ENCODE measurements at places on chromosomes 1 and 21.

DNA sequence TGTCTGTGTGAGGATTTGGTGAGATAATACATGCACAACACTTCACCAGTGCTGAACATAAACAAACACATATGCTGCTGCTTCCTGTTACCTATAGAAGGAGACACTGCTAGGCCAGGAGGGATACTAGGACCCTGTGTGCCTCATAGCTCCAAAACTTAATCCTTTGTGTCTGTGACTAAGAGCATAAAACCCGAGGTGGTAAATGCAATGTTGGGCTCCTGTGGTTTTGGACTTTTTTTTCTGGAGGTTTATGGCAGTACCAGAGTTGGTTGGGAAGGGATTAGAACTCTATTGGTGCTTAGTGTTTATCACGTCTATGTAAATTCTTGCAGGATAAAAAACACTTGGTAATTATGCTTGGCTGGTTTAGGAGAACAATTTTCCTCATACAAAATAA lies 122.9 kb downstream of the NUF2 start:
- no peak for DNase-seq

GRCh38 chr1:41752514-41753170 lies 166.1 kb downstream of the HIVEP3 start:
- DNase-seq, result peak; percentile 44

DNA sequence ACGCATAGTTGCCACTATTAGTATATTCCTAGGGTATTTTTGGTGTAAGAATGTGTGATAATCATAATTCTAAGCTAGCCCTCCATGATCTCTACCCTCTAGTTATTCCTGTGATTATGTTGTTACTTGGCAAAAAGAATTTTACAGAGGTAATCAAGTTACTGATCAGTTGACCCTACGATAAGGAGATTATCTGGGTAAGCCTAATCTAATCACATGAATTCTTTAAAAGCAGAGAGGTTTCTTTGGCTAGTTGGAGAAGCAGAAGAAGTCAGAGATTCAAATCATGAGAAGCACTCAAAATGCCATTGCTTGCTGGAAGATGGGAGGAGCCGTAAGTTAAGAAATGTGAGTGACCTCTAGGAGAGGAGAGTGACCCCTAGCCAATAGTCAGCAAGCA lies 72.7 kb downstream of the RPE65 start:
- DNase-seq, result no peak

- no peak for DNase-seq
Measured at GRCh38 chr1:175267716-175268416, 75.3 kb upstream of the KIAA0040 start.

DNA sequence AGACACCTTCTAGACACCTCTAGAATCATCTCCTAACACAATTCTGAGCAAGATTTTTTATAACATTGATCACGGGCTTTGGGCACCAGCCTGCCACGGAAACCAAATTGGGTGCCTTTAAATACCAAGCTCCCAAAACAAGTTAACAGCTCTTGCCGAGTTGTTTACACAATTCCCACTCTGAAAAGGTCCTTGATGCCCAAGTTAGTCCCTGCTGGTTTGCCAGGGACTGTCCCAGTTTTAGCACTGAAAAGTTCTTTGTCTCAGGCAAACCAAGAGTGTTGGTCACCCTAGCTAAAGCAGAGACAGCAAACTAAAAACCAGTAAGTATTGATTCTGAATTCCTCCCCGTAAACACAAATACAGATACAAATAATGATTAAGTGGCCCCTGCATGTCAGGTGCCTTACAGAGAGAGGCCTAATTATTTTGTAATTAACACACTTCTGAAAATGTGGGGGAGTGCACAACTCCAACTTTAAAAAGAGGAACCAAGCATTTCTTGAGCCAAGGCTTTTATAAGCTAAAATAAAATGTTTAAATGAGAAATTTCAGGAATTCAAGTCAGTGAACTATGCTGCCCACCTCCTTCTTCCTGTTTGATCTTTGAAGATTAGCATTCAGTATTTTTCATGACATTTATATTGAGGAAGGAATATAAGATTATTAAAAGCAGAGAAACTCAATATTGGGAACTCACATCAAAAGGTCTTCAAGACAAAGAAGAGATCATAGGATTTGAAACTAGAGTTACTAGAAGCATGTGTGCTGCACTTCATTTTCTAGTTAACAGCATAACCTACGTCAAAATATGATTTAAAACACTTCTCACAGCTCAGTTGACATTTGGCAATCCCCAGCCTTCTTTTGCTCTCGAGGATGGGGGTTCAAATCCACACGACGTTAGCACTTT lies 9.0 kb upstream of the UBE2U start:
- DNase-seq, result no peak

DNA sequence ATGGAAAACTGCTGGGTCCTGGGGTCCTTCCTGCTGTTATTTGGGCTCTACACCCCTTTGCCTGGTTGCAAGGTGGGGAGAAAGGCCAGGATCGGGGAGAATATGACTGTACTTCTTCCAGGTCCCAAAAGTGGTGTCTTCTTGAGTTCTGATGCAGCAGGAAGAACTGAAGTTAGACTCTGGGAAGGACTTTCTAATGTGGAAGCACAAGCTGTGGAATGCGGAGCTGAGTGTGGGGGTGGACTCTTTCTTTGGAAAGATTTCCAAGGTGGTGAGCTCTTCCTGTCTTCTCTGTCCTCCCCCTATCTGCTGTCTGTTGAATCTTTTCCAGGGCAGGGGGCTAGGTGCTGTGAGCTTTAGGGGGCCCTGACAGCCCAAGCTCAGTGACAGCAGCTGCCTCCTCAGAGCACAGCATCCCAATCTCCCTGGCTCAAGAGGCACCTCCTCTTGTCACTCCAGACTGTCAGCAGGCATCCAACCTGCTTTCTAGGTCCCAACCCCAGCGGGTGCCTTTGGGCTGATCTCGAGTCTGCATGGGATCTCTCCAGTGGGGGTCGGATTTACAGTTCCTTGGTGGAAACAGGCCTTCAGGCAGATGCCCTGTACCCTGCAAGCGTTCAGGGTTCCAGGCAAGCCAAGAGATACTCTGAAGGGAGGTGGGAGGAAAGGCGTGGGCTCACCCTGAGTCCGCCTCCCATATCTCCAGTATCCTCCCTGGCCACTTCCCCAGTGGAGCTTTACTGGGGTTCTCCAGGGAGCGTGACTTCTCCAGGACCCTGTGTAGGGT lies 23.2 kb downstream of the ADORA1 start:
- no peak for DNase-seq

GRCh38 chr1:198936371-198937083 lies 297.7 kb downstream of the PTPRC start:
- no peak for DNase-seq

GRCh38 chr1:226776066-226776465 lies 37.0 kb upstream of the ITPKB start:
- no peak for DNase-seq

GRCh38 chr1:153465811-153466636 lies 5.6 kb upstream of the S100A7 start:
- peak; percentile 76 for DNase-seq

DNA sequence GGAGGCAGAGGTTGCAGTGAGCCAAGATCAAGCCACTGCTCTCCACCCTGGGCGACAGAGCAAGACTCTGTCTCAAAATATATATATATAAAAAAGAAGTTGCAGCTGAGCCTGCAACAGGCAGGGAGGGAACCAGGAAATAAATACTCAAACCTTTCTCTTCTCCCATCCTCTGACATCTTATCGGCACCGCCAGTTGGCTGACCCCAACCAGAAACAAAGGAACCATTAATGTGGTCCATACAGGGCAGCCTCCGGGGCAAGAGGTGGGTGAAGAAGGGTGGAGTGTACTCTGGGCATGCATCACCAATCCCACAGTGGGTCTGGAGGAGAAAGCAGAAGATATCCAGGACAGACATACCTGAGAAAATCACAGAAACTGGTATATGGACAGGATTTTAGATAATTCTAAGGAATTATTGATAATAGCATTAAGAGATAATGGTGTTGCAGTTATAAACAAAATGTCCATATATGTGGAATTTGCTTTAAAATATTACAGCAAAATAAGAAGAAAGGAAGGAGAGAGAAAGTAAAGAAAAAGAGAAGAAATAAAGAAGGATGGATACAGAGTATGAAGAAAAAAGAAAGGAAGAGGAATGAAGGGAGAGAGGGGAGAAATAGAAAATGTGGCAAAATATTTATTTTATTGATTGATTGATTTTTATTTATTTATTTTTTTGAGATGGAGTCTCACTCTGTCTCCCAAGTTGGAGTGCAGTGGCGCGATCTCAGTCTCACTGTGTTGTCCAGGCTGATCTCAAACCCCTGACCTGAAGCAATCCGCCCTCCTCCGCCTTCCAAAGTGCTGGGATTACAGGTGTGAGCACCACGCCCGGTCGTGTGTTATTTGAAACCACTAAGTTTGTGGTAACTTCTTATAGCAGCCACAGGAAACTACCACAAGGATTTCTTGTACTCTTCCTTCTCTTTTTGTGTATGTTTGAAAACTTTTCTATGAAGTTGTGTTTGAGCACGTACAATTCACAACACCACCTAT lies 4.1 kb upstream of the PTAFR start:
- DNase-seq, result no peak

GRCh38 chr1:231702804-231703203 lies 76.2 kb downstream of the DISC1 start:
- no peak for DNase-seq

GRCh38 chr1:21633992-21634805 lies 35.0 kb downstream of the RAP1GAP start:
- DNase-seq, result no peak

DNA sequence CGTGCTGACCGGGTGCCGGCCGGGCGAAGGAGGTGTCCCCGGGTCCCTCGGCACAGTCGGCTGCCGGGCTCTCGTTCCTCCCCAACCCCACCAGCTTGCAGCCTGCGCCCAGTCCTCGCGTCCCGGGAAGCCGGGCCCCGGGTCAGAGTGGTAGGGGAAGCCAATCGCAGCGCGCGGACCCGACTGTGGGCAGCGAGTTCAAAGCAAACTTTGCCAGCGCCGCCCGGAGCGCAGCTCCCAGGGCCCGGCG lies 328 bp downstream of the MYCL start:
- no peak for DNase-seq

DNA sequence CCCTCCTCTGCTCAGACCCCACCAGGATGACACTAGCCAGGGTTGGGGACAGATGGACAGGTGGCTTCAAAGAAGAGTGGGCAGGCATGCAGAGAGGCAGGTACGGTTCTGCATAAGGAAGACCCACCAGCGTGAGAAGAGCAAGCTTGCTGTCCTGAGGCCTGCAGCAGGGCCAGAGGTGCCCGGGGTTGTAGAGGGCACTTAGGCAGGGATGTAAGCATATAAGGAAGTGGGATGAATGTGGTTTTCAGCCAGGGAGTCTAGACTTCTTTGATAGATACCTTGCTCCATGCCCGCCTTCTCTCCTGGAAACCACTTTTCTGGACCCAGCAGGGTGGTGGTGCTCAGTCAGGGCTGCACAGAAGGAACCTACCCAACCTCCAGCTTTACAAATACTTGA lies 1.4 kb downstream of the TTC39A start:
- DNase-seq, result no peak

DNA sequence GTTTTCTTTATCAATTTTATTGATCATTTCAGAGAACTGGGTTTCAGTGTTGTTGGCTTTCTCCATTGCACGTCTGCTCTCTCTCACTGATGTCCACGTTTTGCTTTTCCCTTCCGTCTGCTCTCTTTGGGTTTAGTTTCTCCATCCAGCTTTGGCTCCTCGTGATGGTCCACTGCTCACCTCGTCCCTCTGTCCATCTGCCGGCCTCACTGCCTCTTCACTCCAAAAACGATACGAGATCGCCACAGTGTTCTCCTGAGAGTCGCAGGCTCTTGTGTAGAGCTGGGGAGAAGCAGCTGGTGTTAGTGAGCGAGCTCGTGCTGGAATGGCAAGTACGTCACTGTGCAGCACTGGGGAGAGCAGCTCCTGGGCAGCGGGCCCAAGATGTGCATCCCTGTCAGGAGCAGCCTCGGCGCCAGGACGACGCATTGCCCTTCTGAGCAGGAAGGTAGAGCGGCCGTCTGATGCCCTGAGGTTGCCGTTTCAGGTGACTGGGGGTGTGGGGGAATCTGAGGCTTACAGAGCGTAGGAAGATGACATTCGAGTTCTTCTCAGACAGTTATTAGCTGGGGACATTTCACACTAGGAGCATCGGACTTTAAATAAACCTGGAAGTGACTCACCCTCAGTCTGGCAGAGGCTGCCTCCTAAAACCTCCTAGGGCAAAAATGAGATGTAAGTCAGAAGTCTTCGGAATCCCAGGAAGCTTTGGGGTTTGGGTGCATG lies 31.4 kb upstream of the PCBP3 start:
- DNase-seq, result no peak

DNA sequence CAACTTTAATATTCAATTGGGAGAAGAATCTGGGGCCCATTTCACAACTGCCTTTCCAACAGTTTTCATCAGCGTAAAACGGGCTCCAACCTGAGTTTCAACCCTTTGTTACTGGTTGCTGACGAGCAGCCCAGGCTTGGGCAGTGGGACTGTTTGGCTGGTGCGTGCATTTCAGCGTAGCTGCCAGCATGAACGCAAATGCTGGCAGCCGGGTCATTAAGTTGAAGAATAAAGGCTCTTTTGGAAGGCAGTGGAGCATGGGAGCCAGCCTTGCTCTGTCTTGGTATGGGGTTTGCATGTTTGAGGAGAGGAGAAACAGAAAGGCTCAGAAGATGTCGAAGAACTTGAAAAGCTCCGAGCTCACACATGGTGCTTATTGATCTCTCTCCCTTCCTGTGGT lies 40.7 kb downstream of the WDR3 start:
- no peak for DNase-seq

- no peak for DNase-seq
Measured at GRCh38 chr1:201436393-201436792, 14.9 kb upstream of the TNNI1 start.

- no peak for DNase-seq
Measured at GRCh38 chr1:91606546-91607078, 106.0 kb downstream of the CDC7 start.

GRCh38 chr1:19665496-19666465 lies 1.1 kb downstream of the HTR6 start:
- DNase-seq, result no peak

GRCh38 chr1:110243146-110243545 lies 33.0 kb downstream of the KCNC4 start:
- DNase-seq, result no peak

- DNase-seq, result no peak
Measured at GRCh38 chr1:235928197-235928596, 61.5 kb upstream of the LYST start.

- DNase-seq, result no peak
Measured at GRCh38 chr1:31571340-31572295, 4.7 kb upstream of the TINAGL1 start.

DNA sequence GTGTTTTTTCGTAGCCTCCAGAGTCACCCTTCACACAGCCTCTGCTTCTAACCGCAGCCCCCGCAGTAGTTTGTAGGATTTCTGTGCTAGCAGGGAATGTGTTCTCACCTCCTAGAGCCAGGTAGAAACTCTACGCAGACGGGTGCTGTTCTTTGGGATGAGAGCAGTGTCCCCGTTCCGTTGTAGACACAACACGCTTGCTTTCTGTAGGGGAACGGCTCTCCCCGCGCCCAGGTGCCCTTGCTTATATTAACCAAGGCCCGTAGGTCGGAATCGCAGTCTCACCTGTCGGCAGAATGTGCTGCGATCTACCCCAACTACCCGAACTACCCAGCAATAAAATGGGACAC lies 111.8 kb upstream of the NBPF11 start:
- DNase-seq, result no peak

- DNase-seq, result no peak
Measured at GRCh38 chr1:213649373-213649772, 338.4 kb upstream of the PROX1 start.

- no peak for DNase-seq
Measured at GRCh38 chr1:31665234-31665878, 20.7 kb upstream of the PEF1 start.
